Fibroblast of upper back skin (primary cell): ENCODE measurements at places on chromosomes 5 and 9.
A peak's percentile ranks its signal among the peaks of the same experiment; 100 is the strongest.

DNA sequence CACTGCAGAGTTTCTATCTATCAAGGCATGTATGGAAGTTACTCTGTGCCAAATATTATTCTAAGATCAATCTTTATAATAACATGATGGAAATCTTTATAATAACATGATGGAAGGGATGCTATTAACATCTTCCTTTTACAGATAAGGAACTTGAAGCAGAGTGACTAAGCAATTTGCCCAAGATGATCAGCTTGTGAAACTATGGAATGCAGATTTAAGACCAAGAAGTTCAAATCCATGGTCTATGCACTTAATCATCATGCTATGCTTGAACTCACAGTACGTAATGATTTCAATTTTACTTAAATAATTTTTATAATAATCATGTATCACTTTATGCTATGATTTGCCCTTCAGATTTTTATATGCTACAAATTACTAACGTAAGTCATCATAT is 123.1 kb downstream of the DNAH5 start:
- no peak for DNase-seq

GRCh38 chr5:57537811-57538210 is 55.2 kb upstream of the ACTBL2 start:
- peak; percentile 16 for DNase-seq

- no peak for DNase-seq
Measured at GRCh38 chr9:2767800-2768677, 50.7 kb downstream of the KCNV2 start.

GRCh38 chr5:145948921-145949320 is 12.5 kb downstream of the SH3RF2 start:
- DNase-seq: no peak

DNA sequence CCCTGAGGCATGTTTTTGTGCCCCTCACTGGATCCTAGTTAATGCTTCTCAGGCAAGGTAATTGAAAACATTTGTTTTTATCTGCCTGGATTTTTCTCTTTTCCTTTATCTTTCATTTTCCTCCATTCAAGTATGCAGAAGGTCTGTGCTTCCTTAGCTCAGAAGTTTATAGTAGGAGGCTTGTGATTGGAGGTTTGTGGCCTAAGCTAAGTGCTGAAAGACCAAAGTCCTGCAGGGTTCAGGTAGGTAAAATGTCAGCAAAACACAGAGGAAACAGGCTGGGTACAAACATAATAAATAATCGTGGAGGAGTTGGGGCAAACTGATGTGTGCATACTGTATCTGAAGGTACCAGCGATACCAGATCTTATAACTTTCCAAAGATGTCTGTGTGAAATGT is 230.9 kb upstream of the KLF4 start:
- DNase-seq: no peak

- DNase-seq: no peak
Measured at GRCh38 chr9:99851500-99851822, 29.8 kb downstream of the NR4A3 start.

DNA sequence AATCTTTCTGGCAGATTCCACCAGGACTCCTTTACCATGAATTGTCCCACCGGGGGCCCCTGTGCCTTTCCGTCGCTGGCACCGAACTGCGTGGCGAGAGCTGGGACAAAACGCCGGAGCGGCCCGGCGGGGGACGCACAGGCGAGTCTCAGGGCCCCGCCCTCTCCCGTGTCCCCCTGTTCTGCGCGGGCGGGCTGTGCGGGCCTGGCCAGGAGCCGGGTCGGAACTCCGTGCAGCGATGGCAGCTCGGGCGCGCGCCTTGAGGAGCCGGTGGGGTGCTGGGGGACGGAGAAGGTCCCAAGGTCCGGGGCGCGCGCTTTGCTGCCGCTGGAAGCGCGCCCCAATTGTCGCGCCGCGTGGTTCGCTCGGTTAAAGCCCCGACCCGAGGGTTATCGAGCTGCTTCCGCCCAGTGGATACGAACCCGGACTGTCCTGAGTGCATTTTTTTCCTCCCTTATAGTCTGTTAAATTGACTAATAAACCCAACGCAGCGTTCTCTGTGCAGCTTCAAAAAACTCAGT is 125.3 kb downstream of the TMEM174 start:
- no peak for DNase-seq

- no peak for DNase-seq
Measured at GRCh38 chr9:33437205-33437604, 10.2 kb downstream of the AQP3 start.

DNA sequence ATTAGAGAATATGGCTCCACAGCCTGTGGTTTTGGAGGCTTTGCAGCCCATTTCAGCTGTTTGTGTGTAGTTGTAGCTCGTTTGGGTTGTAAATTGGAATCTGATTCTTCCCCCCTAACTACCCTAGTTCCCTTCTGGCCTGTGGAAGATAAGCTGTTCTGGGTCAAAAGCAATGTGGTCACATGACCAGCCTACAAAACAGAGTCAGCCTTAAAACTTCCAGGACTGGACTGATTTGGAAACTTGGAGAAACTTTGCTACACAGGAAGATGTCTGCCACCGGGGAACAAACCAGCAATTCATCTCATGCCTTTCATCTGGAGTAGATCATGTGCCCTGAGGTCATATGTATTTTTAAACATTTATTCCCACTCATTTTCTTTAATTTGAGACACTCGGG is 83.8 kb downstream of the DAPK1 start:
- DNase-seq: peak; percentile 13

GRCh38 chr5:88693071-88693932 is 189.7 kb downstream of the MEF2C start:
- no peak for DNase-seq

- DNase-seq: no peak
Measured at GRCh38 chr9:84285381-84285780, 55.2 kb downstream of the SLC28A3 start.

DNA sequence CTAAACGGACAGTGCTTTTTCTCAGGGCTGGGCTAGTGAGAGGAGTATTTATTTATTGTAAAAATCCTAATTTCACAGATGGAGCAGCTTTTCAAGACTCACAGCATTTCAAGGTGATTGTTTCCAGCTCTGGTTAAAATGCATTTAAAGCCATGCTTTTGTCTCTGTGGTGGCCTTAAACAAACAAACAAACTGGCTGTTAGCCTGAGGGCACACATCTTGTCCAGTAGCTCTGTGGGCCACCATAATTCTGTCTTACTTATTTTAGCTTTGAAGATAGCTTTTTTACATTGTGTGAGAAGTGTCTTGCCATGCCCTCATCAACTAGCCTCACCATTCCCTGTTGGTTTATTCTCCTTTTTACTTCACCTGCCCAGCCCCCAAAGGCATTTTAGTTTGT is 218.2 kb downstream of the PSAT1 start:
- no peak for DNase-seq

- peak; percentile 74 for DNase-seq
Measured at GRCh38 chr5:124735169-124735858, 11.1 kb downstream of the ZNF608 start.

GRCh38 chr5:151721087-151721646 is 34.5 kb upstream of the SPARC start:
- DNase-seq: no peak

DNA sequence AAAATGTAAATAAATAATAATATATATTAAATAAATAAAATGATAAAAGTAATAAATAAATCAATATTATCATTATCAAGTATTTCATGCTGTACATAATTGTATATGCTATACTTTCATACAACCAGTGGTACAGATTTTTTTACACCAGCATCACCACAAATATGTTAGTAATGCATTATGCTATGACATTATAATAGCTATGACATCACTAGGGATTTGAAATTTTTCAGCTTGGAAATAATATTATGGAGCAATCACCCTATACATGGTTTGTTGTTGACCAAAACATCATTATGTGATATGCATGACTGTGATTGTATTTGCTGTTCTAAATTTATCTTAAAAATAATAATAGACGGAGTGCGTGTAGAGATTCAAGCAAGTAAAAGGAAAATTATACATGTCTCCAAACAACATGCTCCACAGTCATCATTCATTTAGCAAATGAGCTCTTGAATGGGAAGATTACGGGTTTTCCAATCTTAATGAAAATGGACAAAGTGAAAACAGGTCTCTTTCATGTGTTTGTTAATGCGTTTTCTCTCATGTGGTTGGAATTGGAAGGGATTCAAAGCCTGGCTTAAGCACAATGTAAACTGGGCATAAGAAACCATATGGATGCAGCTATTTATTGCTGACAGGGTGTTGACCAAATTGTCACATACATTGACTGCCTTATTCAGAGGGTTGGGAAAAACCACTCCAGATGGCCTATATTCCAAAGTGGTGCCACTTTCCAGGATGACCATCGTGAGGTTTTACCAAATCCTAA is 643.0 kb upstream of the RGMB start:
- peak; percentile 29 for DNase-seq

- DNase-seq: peak; percentile 38
Measured at GRCh38 chr9:78973907-78974306, 597.9 kb upstream of the TLE4 start.

GRCh38 chr5:153713943-153714342 is 223.5 kb downstream of the GRIA1 start:
- no peak for DNase-seq
